Adrenal gland (tissue), 19 donors: ENCODE measurements at places on chromosomes 7 and 10.

GRCh38 chr7:104625956-104626355, 297.6 kb downstream of the LHFPL3 start:
- H3K27me3 ChIP-seq: no peaks in the 10 kb centered on the region
- no peaks in the 10 kb centered on the region for H3K36me3 ChIP-seq
- DNase-seq: no peak
- H3K4me1 ChIP-seq: no peaks in the 10 kb centered on the region
- no peak overlapping the region for H3K27ac ChIP-seq
- H3K4me3 ChIP-seq: no peak overlapping the region

- H3K4me1 ChIP-seq: peaks cover 4% of the 10 kb centered on the region
- no peak overlapping the region for H3K4me3 ChIP-seq
- peak; percentile 60 for DNase-seq
These were observed 1.9 kb upstream of the ARHGAP22 start for GRCh38 chr10:48606530-48607355.

GRCh38 chr7:87548123-87548919, 52.4 kb downstream of the ABCB1 start:
- DNase-seq: no peak
- H3K27ac ChIP-seq: no peak overlapping the region
- peaks cover 49% of the 10 kb centered on the region for H3K36me3 ChIP-seq
- H3K4me1 ChIP-seq: no peaks in the 10 kb centered on the region
- no peaks in the 10 kb centered on the region for H3K27me3 ChIP-seq

- H3K27me3 ChIP-seq: no peaks in the 10 kb centered on the region
- H3K36me3 ChIP-seq: no peaks in the 10 kb centered on the region
- DNase-seq: no peak
- peaks cover 18% of the 10 kb centered on the region for H3K4me1 ChIP-seq
- peak overlapping the region; percentile 73 for H3K4me3 ChIP-seq
These were observed 525 bp downstream of the UBE2D4 start for GRCh38 chr7:43926798-43927123.

- no peak for DNase-seq
- no peak overlapping the region for H3K4me3 ChIP-seq
- peaks cover 9% of the 10 kb centered on the region for H3K4me1 ChIP-seq
These were observed 73.8 kb downstream of the PON1 start for GRCh38 chr7:95250571-95250970.

DNA sequence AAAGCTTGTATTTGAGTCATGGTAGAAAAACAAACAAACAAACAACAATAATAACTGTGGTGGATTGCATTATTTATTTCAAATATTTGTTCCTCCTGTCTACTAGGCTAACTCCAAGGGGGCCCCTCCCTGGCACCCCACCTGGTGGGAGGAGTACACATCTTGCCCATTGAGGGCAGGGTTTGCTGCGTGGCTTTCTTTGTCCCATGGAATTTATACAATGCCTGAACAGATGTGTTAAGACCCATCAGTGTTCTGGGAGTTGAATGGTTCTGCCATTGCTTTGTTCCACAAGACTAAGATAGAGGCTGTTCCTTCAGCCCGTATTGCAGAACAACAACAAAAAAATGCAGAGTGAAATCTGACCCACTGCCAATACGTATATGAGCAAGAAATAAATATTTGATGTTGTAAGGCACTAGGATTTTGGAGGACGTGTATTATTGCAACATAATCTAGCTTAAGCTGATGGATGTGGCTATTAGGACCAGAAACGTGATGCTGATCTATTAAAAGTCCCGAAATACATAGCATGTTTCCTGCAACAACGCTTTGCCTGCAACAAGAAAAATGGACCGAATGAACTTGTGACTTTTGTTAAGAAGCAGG, 119.1 kb upstream of the JCAD start:
- no peak for DNase-seq
- H3K27ac ChIP-seq: no peak overlapping the region
- no peaks in the 10 kb centered on the region for H3K27me3 ChIP-seq
- H3K36me3 ChIP-seq: no peaks in the 10 kb centered on the region

DNA sequence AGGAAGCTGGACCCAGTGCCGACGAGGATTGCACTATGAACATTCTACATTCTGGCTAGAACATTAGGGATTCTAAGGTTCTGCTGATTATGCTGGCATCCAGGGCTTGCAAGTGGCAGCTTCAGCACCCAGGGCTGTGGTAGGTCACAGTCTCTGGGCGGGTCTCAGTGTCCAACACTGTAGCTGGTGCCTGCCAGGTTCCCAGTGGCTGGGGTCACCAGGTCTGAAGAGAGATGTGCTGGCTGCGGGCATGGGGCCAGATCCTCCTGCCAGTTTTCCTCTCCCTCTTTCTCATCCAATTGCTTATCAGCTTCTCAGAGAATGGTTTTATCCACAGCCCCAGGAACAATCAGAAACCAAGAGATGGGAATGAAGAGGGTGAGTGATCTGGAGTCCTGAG, at the start of gene PTTG1IP2:
PTTG1IP2 (plus strand) TSS at position 86 of the 400 bp plus-strand sequence; CDS start at position 234, 148 bp downstream.
- no peak within 1 kb of the TSS for H3K4me3 ChIP-seq
- no peaks in the 10 kb centered on the region for H3K36me3 ChIP-seq
- H3K27ac ChIP-seq: no peak within 1 kb of the TSS
- H3K4me1 ChIP-seq: no peaks in the 10 kb centered on the region
- no peaks in the 10 kb centered on the region for H3K27me3 ChIP-seq
- no peak for DNase-seq

DNA sequence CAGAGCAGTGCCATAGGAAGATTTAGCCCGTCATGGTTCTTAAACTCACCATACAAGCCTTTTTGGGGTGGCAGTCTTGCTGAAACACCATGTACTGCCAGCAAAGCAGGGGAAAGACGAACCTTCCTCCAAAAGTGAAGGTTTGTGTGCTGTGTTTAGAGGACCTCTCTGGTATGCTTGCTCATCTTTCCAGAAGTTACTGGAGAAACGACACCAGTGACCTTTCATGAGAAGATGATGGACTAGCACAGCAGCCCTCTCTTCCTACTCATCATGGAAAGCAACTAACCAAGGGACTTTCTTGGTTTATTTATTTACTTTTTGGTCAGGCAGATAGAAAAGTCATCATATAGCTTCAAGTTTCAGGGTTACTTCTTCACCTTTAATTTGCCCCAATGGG, 247.4 kb downstream of the PTEN start:
- no peaks in the 10 kb centered on the region for H3K36me3 ChIP-seq
- no peak overlapping the region for H3K27ac ChIP-seq
- H3K4me1 ChIP-seq: no peaks in the 10 kb centered on the region
- no peak for DNase-seq
- H3K27me3 ChIP-seq: no peaks in the 10 kb centered on the region
